ENCODE measurements at places on chromosomes 4 and X. TPM values are rescaled to one million over a fixed set of nuclear protein-coding genes. Genes with fewer than 3 reads are reported as not detected.

DNA sequence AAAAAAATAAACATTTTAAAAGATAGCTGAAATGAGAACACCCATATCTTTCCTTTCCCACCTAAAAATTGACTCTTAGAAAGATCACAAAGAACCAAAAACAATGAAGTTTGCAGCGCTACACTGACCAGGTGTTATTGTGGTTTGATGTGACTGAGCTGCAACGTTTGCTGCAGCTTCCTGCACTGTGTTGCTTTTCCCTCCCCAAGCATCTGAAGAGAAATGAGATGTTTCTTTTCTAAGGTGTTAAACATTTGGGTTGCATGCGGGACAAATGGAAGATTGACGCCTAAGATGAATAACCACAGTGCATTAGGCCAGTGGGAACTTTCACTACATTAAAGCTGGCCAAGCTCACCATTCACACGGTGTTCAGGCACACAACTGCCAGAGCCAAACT lies 8.9 kb downstream of the LEF1 start:
- DNase-seq, result no peak

DNA sequence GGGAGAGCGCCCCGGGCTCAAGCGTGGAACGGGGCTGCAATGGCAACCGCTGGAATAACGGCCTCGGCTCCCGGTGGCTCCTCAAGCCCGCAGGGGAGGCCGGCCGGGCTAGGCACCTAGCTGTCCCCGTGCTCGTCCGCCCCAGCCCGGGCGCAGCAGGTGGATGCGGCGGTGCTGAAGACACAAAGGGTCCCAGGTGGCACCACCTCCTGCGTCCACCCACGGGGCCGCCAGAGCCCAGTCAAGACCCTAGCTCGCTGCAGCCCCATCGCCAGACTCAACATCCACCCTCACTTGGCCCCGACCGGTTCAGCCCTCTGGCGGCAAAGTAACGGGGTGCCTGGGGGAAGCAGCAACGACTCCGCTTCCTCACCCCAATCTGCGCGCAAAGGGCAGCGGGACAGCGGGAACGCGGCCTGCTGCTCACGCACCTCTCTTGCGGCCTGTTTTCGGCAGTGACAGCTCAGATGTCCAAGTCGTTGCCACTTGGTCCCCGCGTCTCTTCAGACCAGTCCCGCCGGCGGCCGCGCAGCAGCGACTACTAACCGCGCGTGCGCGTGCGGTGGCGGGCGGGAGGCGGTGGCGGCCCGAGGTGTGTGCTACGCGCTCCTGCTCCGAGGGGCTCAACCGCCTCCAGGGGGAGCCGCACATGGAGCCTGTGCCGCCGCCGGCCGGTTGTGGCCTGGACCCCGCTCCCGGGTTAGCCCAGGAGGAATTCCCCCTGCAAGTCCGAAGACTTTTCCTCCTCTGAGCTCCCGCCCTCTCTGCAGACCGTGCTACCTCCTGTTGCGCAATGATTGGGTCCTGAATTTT lies at the start of gene CLGN:
Gene CLGN (minus strand): TSS at position 543 of the 813 bp plus-strand sequence. CDS start 14,570 bp downstream, outside the sequence.
- no peak for DNase-seq

- DNase-seq, result no peak
Observed at GRCh38 chr4:106194801-106195200, 121.2 kb downstream of the TBCK start.

GRCh38 chr4:95129821-95130311 lies 372.1 kb downstream of the BMPR1B start:
- peak; percentile 96 for DNase-seq

- no peak for DNase-seq
Observed at GRCh38 chr4:8681391-8681790, 88.8 kb downstream of the CPZ start.

DNA sequence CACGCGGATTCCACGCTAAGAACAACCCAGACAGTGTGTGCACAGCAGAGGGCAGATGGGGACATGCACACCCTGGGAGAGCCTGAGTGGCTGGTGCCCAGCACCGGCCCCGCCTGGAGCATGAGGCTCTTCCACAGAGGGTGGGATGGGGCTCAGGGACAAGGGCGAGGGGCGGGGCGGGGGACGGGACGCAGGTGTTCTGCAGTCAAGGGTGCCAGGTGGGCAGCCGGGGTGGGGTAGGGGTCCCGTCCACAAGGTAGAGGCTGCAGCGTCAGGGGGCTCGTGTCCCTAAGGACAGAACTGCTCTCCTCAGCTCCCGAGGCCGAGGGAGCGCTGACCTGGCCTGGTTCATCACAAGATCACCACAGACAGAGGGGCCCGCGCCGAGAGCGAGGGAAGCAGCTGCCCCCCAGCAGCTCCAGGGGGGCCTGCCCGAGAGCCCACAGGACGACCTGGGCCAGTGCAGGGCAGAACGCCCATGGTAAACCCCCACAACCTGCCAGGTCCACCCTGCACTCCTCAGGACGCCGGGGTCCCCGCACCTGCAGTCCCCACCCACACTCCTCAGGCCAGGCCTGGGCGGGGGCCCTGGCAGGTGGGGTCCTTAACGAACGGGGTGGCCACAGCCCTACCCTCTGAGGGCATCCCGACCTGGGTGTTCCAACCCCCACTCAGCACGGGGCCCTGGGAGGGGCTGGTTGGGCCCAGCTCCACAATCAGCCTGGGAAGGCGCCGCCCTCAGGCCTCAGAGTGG lies 26.7 kb downstream of the CTBP1 start:
- no peak for DNase-seq

GRCh38 chr4:184838249-184839074 lies 12.7 kb upstream of the ACSL1 start:
- DNase-seq, result no peak

DNA sequence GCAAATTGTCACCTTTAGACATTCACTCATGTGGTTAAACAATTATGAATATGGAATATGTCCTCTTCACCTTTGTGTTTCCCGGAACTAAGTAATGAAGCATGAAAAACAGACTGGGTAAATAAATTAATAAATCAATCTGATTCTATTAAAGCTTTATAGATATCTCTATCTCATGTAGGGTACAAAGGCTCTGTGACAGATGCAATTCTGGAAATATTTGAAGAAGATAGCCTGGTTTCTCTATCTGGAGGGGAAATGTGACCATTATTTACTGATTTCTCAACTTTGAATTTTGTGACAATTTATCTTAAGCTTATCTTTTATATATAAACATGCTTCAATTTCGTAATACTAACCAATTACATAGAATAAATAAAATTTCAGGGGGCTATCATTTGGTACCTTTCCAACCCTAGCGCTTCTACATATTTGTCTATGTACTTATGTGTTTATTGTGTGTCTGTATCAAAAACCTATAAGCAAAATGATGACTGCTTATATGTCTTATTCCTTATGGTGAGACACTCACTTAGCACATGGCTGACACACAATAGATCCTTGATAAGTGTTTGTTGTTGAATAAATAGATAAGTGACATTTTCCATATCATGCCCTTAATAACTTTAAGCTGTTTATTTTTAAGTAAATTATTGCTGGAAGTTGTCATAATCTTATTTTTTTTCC lies 9.9 kb downstream of the CTSO start:
- no peak for DNase-seq

- DNase-seq, result no peak
Observed at GRCh38 chr4:169957785-169958184, 68.4 kb downstream of the MFAP3L start.

- DNase-seq, result no peak
Observed at GRCh38 chrX:153983321-153983801, 10.8 kb downstream of the TMEM187 start.

- no peak for DNase-seq
Observed at GRCh38 chr4:15488658-15489470, 19.2 kb downstream of the CC2D2A start.

GRCh38 chr4:48602222-48602621 lies 112.2 kb downstream of the ZAR1 start:
- no peak for DNase-seq

GRCh38 chrX:41250867-41251266 lies 83.1 kb upstream of the DDX3X start:
- DNase-seq, result no peak

PLAC8 gene
- total RNA-seq, result 8.4 TPM

CHIC1 gene
- 4.0 TPM for total RNA-seq

PDZD4 gene
- total RNA-seq, result 0.17 TPM
